ENCODE measurements at places on chromosomes 3 and 15. TPM values are rescaled to one million over a fixed set of nuclear protein-coding genes. Genes with fewer than 3 reads are reported as not detected.

SYNPR gene
- not detected for polyA plus RNA-seq

SYNM gene
- polyA plus RNA-seq, result 79.5 TPM

BFSP2 gene
- polyA plus RNA-seq, result not detected

TRPM7 gene
- polyA plus RNA-seq, result 17.8 TPM

OR5H14 gene
- not detected for polyA plus RNA-seq

DNA sequence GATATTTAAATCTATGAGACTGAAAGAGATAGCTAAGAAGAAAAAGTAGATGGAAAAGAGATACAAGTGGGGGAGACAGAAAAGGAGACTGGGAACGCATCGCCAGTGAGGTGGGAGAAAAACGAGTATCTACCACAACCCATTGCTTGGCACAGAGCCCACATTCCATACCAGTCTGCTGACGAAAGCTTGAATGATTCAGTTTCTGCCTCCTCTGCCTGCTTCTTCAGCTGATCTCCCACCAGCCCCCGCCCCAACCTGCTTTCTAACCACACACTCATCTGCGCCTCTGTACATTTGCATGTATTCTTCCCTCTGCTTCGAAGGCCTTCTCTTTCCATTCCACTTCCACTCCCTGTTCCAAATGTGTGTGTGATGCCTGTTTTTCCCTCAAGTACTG lies 188.1 kb downstream of the USP13 start:
- DNase-seq, result no peak

DNA sequence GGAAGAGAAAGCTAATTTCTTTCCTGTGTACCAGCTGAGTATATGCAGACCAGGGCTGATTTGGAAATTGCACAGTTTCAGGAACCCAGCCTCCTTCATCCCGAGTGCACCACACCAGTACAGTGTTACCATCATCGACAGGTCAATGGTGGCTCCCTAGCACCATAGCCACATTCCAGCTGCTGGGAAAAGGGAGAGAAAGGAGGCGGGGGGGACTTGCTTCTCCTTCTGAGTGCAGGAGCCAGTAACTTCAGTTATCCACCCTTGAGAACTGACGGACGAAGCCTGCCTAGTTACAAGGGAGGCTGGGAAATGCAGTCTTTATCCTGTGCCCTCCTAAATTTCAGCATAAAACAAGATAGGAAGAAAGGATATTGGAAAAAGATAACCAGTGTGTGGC lies 129.7 kb upstream of the PRICKLE2 start:
- DNase-seq, result no peak

- no peak for DNase-seq
Measured at GRCh38 chr15:63597821-63598220, 634 bp downstream of the FBXL22 start.

- no peak for DNase-seq
Measured at GRCh38 chr3:23303601-23304217, 100.6 kb downstream of the UBE2E2 start.

- no peak for DNase-seq
Measured at GRCh38 chr15:74376825-74377581, 9.6 kb upstream of the CYP11A1 start.

DNA sequence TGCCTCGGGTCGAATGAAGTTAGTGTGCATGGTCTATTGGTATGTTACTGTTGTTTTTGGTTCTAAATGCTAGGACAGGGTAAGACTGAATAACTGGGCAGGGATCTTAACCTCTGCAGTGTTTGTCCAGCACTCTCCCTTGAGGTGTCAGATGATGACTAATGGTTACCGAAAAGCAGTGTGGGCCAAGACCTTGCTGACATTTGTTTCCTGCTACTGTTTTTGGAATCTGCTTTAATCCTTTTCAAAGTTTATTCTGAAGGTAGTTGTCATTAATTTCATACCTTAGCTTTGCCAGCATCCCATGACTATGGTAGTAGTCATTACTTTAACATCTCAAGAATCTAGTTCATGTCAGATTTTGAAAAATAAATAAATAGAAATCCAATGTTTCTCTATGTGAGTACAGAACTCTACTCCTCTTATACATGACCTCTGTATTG lies 117.0 kb downstream of the P3H2 start:
- DNase-seq, result no peak

DNA sequence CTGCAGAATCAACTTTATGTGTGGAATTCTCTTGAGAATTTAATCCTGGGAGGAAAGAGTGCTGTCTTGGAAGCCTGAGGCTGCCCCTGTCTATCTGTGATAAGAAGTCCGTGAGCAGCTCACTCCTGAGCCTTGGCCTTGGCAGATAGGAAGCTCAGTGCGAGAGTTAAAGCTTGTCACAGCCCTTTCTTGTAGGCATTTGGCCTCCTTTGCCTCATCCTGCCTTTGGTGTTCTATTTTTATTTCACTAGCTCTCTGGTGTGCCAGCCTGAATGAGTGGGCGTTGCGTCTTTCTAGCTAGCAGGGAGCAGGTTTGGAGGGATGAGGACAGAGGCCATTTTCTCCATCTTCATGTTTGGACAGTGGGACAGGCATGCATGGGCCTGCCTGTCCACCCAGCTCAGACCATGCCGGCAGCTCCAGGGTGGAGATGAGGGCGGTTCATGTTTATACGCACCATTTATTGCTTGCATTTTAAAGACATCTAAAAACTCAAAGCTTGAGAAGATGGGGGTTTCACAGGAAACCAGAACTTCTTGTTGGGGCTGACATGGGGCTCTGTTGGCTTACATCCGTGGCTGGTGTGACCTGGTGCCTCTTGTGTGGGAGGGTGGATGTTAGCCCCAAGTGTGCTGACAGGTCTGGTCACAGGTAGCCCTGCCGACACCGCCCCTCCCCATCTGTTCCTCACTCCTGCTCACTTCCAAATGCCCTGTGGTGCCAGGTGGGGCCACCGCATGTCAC lies 29.8 kb downstream of the IRAK2 start:
- no peak for DNase-seq

DNA sequence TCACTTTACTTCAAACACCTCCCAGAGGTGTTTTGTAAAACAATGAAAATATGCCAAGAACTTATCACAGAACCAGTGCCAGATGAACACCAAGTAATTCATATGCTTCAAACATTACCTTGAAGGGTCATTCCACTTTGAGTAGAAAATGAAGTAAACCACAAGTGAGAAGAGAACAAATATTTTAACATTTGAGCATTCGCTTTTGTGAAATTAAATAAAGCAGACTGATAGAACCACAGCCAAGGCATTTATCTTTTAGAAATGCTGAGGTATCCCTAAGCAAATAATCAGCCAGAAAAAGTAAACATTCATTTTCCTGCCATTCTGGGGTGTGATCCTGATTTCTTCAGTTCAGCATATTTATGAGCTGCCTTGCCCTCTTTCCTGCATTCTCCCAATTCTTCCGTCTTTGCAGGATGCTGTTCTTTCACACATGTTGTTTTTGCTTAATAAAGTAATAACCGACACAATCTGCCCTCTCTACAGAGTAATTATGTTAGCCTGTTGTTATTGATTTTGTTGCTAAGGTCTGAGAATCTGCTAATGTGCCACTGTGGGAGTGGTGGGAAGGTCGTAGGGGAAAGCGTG lies 235.6 kb upstream of the TGFBR2 start:
- no peak for DNase-seq

Measured in hindlimb muscle (tissue), 1 donor.